ENCODE measurements at places on chromosomes 3 and 15.

- DNase-seq, result no peak
Observed at GRCh38 chr3:39050029-39050428, 1.7 kb downstream of the SCN11A start.

DNA sequence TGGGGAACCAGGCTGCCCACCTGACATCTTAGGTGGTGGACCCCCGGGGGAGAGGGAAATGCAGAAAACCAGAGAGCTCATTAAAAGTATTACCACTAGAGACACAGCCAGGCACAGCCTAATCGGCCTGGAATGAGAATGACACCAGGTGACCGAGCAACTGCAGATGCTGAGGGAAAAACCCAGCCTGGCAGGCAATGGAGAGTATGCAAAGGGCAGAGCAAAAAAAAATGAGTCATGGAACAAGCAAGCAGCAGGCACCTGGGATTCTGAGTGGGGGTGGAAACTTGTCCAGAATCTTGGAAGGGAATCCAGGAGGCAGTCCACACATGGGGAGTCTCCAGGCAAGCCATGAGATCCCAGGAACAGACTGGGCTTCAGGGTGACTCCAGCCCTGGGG is 183.7 kb upstream of the LRRN1 start:
- DNase-seq, result no peak

DNA sequence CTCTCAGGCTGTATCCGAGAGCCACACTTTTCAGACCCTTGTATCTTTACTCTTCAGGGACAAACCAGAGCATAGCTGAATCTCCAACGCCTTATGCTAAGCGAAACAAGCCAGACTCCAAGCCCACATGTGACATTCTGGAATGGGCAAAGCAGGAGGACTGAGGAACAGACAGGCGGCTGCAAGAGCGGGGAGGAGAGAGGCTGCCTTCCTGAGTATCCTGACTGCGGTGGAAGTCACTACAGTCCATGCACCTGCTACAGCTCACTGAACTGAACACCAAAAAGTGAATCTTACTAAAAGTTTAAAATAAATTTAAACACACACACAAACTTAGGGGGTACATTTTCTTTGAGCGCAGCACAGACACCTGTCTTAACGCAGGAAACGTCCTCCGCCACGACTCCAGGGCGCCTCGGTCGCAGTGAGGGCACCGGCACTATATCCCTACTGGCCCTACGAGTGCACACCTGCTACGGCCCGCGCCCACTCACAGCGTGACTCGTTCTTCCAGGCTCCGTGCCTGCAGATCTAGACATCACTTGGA is 1.4 kb downstream of the CYFIP1 start:
- no peak for DNase-seq

DNA sequence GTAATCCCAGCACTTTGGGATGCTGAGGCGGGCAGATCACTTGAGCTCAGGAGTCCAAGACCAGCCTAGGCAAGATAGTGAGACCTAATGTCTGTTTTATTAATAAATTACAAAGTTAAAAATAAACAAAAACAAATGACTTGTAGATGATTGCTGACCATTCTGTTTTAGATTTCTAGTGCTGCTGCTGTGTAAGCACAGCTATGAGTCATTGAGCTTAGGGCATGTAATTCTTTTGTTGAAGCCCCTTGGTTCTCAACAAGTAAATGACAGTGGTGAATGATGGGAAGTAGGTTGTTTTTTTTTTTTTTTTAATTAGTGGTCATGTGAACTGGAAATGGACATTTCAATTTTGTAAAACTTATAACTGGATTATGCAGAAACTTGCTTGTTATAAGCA is 63.3 kb downstream of the LEO1 start:
- no peak for DNase-seq

- DNase-seq, result no peak
Observed at GRCh38 chr3:152610622-152611021, 224.3 kb upstream of the P2RY1 start.
